ENCODE measurements at places on chromosomes 11 and 22. TPM values are rescaled to one million over a fixed set of nuclear protein-coding genes. Genes with fewer than 3 reads are reported as not detected.

CCDC116 gene
- total RNA-seq = not detected

CDC42BPG gene
- 1.2 TPM for total RNA-seq

CNGA4 gene
- 0.10 TPM for total RNA-seq

RFPL3 gene
- not detected for total RNA-seq

GRK3 gene
- total RNA-seq = 3.4 TPM

Data from A549 treated with DMSO at 1 μM for 4 hours (cell line).